ENCODE measurements at places on chromosomes 5 and 9.

DNA sequence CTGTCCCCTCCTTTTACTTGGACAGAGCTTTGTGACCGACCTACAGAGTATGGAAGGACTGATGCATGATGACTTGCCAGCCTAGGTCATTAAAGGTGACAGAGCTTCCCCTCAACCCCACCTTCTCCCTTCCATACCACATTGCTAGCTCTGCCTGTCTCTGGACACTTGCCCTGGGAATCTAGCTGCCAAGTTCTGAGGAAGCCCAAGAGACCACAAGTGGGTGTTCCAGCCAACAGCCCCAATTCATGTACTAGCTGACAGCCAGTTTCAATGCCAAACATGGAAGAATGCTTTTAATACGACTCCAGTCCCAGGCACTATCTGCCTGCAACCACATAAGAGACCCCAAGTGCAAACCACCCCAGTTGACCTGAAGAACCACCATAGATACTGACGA lies 477.1 kb downstream of the SPOCK1 start:
- no peak for DNase-seq

DNA sequence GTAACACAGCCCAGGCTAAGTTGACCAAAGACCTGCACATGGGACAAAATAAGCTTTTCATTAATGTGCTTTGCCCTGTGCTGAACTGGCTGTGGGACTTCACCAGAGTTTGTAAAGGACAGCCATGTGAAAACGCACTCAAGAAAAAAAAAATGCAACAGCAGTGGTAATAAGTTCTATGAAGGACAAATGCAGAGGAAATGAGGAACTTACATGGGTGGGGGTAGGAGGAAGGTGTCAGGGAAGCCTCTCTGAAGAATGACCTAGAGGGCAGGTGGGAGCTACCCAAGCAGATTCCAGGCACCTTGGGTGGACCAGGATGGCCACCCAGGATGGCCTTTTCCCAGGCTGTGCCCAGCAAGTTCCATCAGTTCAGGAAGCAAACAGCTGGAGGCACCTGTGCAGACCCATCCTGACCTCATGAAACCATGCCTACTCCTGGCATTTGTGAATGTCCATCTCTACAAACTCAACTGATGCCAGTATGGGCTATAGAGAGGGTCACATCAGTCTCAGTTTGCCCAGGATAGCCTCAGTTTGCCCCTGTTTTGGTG lies 6.7 kb upstream of the PHF2 start:
- DNase-seq: no peak

GRCh38 chr9:122377241-122378164 lies 6.7 kb downstream of the PTGS1 start:
- DNase-seq: no peak

- peak; percentile 11 for DNase-seq
These were observed 63.4 kb downstream of the ANKRD33B start for GRCh38 chr5:10627160-10627701.

DNA sequence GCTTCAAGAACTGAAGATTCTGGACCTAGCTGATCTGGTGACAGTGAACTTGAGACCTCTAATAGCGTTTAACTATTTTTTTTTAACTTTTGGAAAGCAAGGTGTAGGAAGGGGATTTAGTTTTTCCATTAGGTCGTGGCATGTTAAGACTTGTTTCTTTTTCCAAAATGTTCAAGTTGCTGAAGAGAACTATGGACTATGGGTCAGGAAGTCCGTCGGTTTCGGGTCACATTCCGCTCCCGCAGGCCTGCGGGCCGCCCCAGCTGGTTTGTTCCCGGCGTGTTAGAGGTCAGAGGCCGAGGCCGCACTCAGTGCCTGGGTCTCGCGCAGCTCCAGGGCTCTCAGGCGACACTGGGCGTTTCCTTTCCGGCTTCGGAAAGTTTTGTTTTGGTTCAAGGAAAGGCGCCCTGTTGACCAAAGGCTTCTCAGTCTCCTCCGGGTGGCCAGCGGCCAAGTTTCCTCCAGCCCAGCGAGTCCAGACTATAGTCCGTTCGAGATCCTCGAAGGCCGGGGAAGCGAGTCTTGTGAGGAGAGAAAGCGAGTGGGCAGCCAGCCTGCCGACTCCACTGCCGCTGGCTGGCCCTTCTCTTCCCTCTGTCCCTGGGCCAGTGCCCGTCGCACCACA lies 586 bp upstream of the FCHO2 start:
- peak; percentile 14 for DNase-seq

- DNase-seq: no peak
These were observed 228.0 kb downstream of the DCP2 start for GRCh38 chr5:113204525-113205161.

- DNase-seq: no peak
These were observed 23.4 kb downstream of the RHOBTB3 start for GRCh38 chr5:95754545-95754944.

DNA sequence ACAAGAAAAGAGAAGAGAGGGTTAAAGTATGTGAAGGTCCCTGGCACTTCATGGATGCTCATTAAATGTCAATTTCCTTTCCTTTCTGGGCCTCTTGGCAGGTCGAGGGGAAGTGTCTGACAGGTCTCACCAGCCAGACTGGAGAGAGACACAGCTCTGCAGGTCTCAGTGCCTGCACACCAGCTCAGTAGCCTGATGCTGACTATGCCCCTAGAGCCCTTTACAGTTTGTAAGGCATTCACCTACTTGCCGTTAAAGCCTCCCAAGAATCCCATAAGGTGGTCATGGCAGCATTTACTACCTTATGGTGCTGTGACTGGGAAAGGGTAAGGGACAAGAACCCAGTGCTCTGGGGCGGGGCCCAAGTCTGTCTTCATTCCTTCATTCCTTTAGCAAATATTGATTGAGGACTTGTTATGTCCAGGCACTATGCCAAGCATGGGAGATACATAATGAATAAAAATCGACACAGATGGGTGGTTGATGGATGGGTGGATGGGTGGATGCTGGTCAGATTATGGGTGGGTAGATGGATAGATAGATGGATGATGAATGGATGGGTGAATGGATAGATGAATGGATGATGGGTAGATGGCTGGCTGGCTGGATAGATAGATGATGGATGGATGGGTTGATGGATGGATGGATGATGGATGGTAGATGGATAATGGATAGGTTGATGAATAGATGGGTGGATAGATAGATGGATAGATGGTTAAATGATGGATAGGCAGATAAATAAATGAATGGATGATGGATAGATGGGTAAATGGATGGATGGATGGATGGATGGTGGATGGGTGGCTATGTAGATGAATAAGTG lies 21.3 kb upstream of the KIF12 start:
- no peak for DNase-seq

GRCh38 chr5:133353741-133354140 lies 258.6 kb downstream of the FSTL4 start:
- DNase-seq: no peak

GRCh38 chr5:158492136-158492535 lies 607.6 kb downstream of the EBF1 start:
- no peak for DNase-seq

DNA sequence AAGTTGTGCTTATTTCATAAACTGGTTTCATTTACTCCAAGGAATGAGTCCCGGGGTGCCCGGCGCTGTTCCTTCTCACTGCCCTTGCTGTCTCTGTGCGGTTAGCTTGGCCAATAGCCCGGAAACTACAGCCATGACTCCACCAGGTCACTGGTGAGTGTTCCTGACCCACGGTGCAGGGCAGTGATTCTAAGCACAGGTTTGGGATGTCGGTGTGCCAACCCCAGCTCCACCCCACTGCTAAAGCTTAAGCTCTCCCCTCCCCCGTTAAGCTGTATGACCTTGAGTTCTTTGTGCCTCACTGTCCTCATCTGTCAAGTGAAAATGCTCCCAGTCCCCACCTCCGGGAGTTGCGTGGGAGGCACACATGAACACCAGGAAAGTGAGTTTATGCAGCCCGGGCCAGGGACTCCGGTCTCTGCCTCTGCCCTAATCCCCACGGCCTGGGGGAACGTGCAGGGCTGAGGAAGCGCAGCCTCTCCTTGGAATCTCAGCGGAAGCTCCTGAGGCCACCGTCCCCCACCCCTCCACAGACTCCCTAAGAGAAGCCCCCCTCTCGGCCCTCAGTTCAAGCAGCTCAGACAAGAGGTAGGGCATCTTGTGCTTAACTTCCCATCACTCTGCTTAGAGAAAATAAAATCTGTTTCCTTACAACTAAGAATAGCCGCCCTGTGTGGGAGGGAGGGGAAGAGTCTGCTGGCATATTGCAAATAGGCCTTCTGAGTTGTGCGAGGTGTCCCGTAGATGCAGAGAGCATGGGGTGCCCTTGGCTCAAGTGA lies 92.0 kb upstream of the RAI14 start:
- no peak for DNase-seq

- no peak for DNase-seq
These were observed 26.1 kb upstream of the CSF1R start for GRCh38 chr5:150112201-150113046.

GRCh38 chr5:76585783-76586217 lies 37.4 kb downstream of the F2RL2 start:
- DNase-seq: no peak

DNA sequence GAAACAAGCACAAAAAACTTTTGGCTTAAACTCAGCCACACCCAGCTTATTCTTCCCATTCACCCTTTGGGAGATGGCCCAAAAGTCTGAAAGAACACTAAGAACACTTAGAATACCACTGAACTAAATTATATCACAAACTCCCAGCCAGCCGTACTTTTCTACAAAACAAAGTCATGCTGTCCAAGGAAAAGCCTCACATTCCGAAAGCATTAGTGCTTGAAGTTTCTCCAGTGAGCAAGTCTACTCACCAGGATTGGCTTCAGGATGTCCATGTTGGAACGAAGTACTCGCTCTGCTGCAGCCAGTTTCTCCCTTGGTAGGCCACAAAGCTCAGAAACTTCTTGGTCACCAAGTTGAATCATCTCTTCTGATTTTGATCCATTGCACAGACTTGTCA lies 69.7 kb downstream of the ABCA1 start:
- no peak for DNase-seq

DNA sequence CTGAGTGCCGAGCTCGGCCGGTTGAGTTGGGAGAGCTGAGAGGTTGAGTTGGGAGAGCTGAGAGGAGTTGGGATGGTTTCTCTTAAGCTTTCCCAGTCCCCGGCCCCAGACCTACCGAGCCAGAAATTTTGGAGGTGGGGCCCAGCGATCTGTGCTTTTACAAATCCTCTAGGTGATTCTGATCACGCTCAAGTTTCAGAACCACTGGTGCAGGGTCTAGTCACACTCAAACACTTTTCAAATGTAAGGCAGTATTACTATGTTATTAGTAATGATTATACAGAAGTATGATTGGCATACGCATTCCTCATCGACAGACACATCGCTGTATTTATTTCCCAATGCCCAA lies 256 bp upstream of the CLINT1 start:
- no peak for DNase-seq

DNA sequence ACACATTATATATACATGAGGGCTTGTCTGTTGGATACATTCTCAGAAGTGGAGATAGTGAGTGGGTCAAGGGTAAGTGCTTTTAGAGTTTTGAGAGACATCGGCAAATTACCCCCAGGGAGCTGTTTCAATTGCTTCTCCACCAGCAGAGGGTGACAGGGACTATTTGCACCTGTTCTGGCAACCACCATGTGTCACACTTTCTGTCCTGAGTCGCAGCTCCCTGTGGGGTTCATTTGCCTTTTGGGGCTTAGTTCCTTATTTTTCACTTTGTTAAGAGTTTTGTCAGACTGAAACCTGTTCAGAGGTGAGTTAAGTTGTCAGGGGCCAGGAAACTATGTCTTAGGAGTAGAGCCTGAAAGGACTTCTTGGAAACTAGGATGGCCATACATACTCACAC lies 20.1 kb upstream of the SLC36A1 start:
- no peak for DNase-seq

DNA sequence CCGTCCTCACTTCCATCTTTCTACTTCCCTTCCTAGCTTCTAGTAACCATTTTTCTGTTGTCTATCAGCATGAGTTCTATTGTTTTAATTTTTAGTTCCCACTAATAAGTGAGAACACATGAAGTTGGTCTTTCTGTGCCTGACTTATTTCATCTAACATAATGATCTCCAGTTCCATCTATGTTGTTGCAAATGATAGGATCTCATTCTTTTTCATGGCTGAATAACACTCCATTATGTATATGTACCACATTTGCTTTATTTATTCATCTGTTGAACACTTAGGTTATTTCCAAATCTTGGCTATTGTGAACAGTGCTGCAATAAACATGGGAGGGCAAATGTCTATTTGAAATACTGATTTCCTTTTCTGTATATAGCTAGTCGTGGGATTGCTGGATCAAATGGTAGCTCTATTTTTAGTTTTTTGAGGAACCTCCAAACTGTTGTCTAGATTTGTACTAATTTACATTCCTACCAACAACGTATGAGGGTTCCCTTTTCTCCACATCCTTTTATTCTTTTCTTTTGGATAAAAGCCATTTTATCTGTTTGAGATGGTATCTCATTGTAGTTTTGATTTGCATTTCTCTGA lies 50.3 kb downstream of the NSD1 start:
- no peak for DNase-seq

DNA sequence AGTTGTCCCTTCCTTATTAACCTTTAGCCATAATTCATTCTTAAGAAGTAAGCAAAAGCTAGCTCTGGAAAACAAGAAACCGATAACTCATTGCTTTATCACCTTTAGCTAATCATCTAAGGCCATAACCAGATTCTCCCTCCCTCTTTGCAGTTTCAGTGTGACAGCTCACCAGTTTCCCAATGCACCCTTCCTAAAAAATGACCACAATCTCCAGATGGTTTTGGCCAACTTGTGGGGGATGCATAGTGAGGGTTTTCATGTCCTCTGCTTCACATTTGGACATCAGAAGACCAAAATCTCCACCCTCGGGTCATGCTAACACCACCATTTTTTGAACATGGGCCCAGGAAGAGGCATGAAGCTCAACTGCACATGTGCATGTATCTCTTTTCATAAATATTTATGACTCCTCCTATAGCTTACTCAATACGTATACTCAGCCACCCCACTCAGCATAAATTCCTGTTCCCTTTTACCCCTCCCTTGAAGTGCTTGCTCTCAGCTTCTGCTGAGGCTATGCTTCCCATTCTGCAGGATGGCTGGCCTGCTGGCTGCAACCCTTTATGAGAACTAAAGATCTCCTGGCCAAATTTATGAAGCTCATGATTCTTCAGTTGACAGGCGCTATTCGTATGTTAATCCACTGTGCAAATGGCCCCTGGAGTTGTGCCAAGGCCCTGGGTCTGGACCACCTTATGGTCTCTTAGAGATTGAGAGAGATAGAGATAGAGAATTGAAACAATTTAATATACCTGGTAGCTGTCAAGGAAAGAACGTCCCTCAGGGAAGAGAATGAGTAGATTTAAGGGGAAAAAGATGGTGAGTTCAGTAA lies 14.8 kb downstream of the PPP3R2 start:
- no peak for DNase-seq

- DNase-seq: no peak
These were observed 549.3 kb downstream of the CCDC171 start for GRCh38 chr9:16102154-16102553.

GRCh38 chr5:164672931-164673694 lies 1167.7 kb downstream of the MAT2B start:
- DNase-seq: no peak

GRCh38 chr9:133162861-133163503 lies 732 bp downstream of the GBGT1 start:
- no peak for DNase-seq

DNA sequence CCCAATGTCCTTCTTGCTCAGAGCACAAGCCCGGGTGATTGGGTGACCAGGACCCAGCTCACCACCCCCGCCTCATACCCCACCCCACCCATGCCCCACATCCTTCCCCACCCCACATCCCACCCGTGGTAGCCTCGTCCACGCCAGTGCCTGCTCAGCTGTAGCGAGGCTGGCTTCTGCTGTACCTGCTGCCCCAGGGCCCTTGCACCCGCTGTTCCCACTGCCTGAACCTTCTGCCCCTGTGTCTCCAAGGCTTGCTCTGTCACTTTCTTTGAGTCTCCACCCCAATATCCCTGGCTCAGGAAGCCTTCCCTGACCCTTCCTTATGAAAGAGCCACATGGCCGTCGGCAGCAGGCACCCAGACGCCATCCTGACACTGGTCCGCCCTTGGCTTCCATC lies 3.1 kb upstream of the NACC2 start:
- DNase-seq: no peak

Measured in CMK (cell line).